ENCODE measurements at places on chromosomes 6 and 20.

GRCh38 chr6:13355999-13356785 is 27.9 kb upstream of the TBC1D7 start:
- DNase-seq: peak; percentile 59

- DNase-seq: peak; percentile 32
Observed at GRCh38 chr20:32470025-32470861, 112.1 kb downstream of the ASXL1 start.

- no peak for DNase-seq
Observed at GRCh38 chr6:167275001-167275400, 16.1 kb upstream of the UNC93A start.

- no peak for DNase-seq
Observed at GRCh38 chr20:47336129-47336754, 20.3 kb downstream of the ZMYND8 start.

DNA sequence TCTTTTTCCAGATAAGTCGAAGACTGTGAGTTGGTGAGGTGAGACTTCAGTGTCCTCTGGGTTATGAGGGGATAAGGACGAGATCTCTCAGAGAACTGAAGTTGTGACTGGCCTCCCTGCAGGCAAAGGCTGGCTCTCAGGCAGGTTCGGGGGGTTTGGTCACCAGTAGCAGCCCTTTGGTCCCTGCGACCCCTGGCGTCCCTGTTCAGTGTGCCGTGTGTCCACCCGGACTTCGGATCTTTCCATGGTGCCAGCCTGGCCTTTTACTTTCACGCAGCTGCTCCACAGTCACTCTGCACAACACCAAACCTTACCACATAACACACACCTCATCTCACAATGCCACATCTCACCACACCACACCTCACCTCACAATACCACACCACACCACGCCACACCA is 131.9 kb downstream of the ERMARD start:
- no peak for DNase-seq

- DNase-seq: no peak
Observed at GRCh38 chr6:161189891-161190290, 84.0 kb downstream of the AGPAT4 start.

- no peak for DNase-seq
Observed at GRCh38 chr6:36136034-36136433, 5.7 kb downstream of the MAPK13 start.

DNA sequence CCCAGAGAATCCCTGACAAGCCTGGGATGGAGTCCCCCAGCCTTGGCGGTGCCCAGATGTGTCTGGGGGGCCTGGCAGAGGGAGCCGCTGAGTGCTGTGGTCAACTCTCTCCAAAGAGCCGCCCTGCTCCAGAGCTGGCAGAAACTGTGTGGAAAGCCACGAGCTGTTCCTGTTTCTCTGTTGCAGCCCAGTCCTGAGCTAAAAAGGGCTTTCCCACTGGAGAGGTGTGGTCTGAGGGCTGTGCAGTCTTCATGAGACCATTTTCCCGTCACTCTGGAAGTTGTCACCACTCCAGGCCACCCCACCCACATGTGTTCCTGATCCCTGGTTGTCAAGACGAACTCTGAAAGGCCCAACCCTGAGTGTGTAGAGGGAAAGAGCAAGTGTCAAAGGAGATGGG is 99.7 kb upstream of the KCNK16 start:
- DNase-seq: no peak

- DNase-seq: no peak
Observed at GRCh38 chr6:129252377-129253071, 369.6 kb downstream of the LAMA2 start.

GRCh38 chr20:48242623-48243022 is 457.3 kb upstream of the SULF2 start:
- DNase-seq: no peak

- DNase-seq: no peak
Observed at GRCh38 chr6:151036869-151037680, 171.6 kb downstream of the MTHFD1L start.

GRCh38 chr6:160265869-160266476 is 7.4 kb upstream of the SLC22A2 start:
- no peak for DNase-seq

- no peak for DNase-seq
Observed at GRCh38 chr6:80154160-80154559, 47.7 kb downstream of the BCKDHB start.

GRCh38 chr20:13913131-13913530 is 77.3 kb downstream of the SEL1L2 start:
- DNase-seq: no peak

- no peak for DNase-seq
Observed at GRCh38 chr6:34272013-34272926, 23.5 kb upstream of the SMIM29 start.

DNA sequence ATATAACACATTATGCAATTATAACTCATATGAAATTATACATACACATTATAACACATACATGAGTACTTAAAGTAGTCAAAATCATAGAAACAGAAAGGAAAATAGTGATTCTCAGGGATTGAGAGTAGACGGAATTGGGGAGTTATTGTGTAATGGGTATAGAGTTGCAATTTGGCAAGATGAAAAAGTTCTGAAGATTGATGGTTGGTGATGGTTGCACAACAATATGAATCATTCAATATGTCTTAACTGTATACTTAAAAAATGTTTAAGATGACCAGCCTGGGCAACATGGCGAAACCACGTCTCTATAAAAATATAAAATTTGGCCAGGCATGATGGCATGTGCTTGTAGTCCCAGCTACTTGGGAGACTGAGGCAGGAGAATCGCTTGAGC is 372.7 kb downstream of the CDKAL1 start:
- DNase-seq: no peak

- DNase-seq: peak; percentile 43
Observed at GRCh38 chr20:4962241-4962855, 39.0 kb downstream of the SLC23A2 start.

DNA sequence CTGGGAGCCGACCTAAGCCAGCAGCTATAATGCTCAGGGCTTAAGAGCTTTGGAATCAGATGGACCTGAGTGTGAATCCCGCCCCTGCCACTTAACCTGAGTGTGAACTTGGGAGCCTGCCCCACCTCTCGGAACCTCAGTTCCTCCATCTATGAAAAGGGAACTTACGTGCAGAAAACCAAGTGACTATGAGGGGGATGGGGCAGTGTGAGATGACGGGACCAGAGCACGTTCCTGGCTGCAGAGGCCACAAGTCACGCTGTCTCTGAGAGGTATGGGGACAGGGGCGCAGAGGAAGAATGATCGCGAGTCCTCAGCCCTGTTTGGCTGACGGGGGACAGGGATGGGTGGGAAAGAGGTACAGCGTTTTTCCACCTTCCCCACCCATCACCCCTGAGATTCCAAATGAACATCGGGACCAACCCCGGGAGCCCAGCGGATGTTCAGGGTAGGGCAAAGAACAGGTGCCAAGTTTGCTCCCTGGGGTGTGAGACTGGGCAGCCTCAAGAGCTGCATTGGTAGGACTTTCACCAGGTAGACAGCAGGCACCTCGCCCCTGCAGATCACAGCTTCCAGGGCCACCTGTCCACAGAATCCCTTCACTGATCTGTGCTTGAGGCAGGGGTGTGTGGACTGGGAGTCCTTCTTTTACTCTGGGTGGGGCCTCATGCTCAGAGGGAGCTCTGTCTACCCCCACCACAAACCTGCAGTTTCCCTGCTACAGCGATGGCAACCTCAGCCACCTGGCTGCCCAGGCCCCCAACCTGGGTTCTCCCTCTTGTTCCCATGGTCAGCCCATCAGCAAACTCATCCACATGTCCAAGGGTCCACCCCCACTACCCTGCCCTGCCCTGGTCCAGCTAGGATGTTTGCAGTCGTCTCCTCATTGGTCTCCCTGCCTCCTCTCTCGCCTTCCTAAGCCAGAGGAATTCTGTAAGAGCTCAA is 85.8 kb downstream of the CEBPB start:
- DNase-seq: no peak

GRCh38 chr6:25874822-25875562 is 949 bp upstream of the SLC17A3 start:
- DNase-seq: peak; percentile 30

GRCh38 chr6:170139531-170139930 is 151.3 kb downstream of the DLL1 start:
- DNase-seq: no peak

DNA sequence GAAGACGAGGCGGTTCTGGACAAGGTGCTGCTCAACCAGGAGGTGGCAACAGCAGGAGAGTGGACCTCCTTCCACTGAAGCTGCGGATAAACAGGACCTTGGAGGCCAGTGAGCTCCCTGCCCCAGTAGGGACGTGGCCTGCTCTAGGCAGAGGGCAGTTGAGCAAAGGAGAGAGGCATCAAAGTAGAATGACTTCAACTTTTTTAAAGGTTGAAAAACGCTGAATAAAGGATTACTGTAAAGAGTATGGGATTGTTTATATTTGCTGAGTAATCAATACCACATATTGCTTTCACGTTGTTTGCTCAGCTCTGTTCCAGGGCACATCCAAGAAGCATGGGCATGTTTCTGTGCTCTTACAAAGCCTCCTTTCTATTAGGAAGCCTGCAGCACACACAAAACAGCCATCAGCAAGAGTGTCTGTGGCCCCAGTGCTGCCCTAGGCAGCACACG is 48.1 kb downstream of the ERMARD start:
- no peak for DNase-seq
